Esophagus muscularis mucosa (tissue), 4 donors: ENCODE measurements at places on chromosomes 1 and 21.

GRCh38 chr1:223091896-223092295, 51.2 kb downstream of the TLR5 start:
- H3K27me3 ChIP-seq: no peaks in the 10 kb centered on the region
- no peak overlapping the region for H3K4me3 ChIP-seq
- H3K4me1 ChIP-seq: peaks cover 33% of the 10 kb centered on the region
- H3K36me3 ChIP-seq: no peaks in the 10 kb centered on the region
- DNase-seq: no peak
- H3K27ac ChIP-seq: no peak overlapping the region

- H3K27me3 ChIP-seq: no peaks in the 10 kb centered on the region
- no peaks in the 10 kb centered on the region for H3K36me3 ChIP-seq
- peaks cover 4% of the 10 kb centered on the region for H3K4me1 ChIP-seq
- no peak overlapping the region for H3K27ac ChIP-seq
These were observed 85.2 kb downstream of the DENND1B start for GRCh38 chr1:197690074-197690473.

DNA sequence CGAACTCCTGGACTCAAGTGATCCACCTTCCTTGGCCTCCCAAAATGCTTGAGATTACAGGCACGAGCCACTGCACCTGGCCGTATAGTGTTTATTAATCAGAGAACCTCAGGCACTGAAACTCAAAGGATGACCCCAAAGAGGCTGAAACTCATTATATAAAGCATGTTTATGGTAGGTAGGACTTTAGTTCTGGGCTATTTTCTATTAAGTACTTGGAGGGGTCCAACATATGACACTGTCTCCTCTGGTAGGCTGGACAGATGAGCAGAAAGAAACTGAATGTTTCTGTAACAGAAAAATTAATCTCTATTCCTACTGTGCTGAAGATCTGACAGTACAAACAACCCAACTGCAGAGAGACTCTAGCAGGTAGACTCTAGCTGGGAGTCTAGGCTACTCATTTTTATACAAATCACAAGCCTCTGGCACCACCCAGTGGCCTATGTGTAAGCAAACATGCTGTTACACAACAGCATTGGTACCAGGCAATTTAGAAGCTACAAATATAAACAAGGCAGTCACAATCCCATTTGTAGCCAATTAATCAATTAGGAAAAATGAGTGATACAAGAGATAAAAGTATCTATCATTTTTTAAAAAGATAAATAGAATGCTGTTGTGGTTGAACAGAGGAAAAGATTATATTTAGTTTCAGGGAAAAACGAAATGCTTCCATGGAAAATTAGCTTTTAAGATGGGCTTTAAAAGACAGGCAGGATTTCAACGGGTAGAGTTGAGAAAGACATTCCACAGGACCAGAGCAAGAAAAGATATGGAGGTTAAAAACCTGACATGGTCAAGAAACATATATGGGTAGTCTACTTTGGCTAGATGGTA, 10.4 kb downstream of the DCAF8 start:
- H3K27me3 ChIP-seq: no peaks in the 10 kb centered on the region
- peaks cover 59% of the 10 kb centered on the region for H3K4me1 ChIP-seq
- no peak for DNase-seq
- H3K27ac ChIP-seq: peak overlapping the region; percentile 57
- H3K36me3 ChIP-seq: no peaks in the 10 kb centered on the region

DNA sequence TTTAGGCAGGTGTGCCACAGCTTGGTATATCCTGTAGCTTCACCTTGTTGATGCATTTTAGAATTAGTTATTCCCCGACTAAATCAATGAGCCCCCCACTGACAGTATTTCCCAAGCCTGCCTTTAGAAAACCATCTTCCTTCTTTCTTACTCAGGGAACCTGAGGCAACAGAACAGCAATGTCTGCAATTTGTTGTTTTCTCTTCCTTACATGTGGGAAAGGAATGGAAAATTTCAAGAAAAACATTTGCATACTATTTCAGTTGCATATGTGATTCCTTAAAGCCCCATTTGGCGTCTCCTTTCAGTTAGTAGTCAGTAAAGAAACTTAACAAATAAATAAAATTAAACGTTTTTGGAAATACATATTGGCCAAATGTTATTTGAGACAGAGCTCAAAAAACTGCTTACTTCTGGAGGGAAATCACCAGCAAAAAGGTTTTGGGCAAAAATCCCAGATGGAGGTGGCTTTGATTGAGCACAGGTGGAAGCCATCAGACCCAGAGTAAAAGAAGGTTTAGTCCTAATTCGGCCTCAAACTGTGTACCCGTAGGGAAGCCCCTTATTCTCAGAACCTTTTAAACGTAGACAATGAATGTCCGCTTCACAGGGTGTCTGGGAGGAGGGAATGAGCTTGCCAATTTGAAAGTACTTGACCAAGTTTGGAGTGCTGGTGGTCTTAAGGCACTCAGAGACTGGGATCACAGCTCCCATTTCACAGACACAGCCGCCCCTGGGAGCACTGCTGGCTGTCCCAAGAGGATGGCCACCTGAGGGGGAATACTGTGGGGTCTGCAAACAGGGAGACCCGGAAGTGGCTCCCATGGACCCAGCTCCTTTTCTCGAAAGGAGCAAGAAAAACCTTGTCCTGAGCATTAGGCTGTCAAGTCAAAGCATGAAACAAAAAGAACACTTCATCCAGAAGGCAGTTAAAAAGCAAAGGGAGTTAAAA, 9.4 kb downstream of the LHX4 start:
- no peak overlapping the region for H3K27ac ChIP-seq
- H3K4me3 ChIP-seq: no peak overlapping the region
- peaks cover 20% of the 10 kb centered on the region for H3K4me1 ChIP-seq
- H3K27me3 ChIP-seq: peaks cover 63% of the 10 kb centered on the region
- H3K36me3 ChIP-seq: no peaks in the 10 kb centered on the region

GRCh38 chr1:206703661-206704060, 19.0 kb downstream of the MAPKAPK2 start:
- H3K27me3 ChIP-seq: no peaks in the 10 kb centered on the region
- peaks cover 98% of the 10 kb centered on the region for H3K4me1 ChIP-seq
- no peak for DNase-seq
- no peak overlapping the region for H3K27ac ChIP-seq
- peaks cover 7% of the 10 kb centered on the region for H3K36me3 ChIP-seq

DNA sequence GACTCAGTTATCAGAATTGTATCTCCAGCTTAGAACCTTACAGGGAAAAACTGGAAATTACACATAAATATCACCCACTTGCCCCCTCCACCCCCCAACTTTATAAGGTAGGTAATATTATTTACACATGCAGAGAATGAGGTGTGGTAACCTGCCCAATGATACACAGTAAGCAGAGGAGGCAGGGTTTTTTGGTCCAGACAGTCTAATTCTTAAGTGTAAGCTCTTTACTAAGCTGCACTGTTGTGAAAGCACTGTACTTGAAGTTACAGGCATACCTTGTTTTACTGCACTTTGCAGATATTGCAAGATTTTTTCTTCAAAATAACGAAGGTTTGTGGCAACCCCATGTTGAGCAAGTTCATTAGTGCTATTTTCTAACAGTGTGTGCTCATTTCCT, 24.8 kb upstream of the MYOCOS start:
- peaks cover 25% of the 10 kb centered on the region for H3K36me3 ChIP-seq
- no peaks in the 10 kb centered on the region for H3K27me3 ChIP-seq

DNA sequence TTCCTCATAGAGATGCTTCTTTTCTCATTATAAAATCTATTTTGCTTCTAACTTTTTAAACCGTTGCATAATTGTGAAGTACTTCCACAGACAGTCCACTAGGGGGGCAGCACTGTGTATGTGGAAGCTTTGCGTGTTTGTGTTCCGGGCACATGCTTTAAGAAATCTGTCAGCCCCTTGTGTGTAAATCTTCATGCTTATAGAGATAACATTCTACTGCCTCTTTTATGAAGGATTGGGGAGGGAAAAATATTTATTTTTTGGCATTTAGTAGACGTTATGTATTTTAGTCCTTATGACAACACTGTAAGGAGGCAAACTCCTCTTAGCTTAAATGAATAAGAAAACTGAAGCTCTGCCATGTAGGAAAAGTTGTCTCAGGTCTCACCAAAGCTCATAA, 157.3 kb upstream of the PTGFR start:
- H3K4me1 ChIP-seq: no peaks in the 10 kb centered on the region
- H3K27ac ChIP-seq: no peak overlapping the region
- no peak for DNase-seq

DNA sequence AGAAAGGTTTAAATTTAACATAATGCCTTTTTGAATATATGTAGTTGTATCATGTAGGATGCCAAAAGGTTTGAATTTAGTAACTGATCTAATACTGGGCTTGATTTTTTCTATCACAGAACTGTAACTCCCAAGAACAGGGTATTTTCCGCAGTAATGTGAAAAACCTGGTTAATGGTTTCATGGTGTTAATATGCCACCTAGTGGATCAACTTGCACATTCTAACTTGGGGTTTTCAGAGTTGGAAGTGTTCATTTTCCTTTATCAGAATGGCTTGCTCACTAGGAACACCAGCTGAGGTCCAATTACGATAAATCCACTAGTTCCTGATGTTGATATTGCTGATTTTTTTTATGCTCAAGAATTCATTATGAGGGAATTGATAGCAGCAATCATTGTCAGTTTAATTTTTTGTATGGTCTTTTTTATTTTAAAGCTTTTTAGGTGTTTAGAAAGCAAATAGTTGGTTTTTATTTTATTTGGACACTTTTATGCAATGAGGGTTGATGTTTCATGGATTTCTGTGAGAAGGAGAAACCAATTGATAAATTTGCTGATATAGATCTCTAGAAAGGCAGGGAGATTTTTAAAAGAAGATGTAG, 157.2 kb downstream of the PLA2G4A start:
- no peaks in the 10 kb centered on the region for H3K36me3 ChIP-seq
- no peaks in the 10 kb centered on the region for H3K4me1 ChIP-seq
- no peak overlapping the region for H3K27ac ChIP-seq
- no peak overlapping the region for H3K4me3 ChIP-seq

DNA sequence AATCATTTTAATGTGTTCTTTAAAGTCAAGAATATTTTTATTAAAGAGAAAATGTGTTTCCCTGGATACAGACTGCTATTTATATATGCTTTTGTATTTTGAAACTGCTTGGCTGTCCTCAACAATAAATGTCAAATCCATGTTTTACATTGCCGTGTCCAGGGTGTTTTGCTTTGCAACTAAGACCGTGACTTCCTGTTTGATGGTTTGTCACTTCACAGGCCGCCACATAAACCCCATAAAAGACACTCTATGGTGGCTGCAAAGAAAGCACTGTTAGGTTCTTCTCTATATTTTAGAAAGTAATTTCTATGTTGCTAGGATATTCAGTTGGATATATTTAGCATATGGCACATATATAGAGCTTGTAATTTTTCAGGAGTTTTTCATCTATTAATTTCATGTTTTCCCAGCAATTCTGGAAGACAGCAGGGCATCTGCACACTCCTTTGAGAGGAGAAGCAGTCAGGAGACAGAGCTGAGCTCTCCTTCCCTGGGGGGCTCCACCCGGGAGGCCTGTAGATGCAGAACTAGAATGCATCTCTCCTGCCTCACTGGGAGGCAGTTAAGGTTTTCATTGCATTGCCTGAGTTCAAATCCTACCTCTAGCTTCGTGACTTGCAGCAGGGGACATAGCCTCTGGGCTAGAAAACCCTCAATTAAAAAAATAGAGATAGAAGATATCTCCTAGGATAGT, 33.1 kb downstream of the PRDM2 start:
- H3K36me3 ChIP-seq: no peaks in the 10 kb centered on the region
- no peak for DNase-seq
- H3K4me3 ChIP-seq: no peak overlapping the region
- peaks cover 7% of the 10 kb centered on the region for H3K4me1 ChIP-seq

DNA sequence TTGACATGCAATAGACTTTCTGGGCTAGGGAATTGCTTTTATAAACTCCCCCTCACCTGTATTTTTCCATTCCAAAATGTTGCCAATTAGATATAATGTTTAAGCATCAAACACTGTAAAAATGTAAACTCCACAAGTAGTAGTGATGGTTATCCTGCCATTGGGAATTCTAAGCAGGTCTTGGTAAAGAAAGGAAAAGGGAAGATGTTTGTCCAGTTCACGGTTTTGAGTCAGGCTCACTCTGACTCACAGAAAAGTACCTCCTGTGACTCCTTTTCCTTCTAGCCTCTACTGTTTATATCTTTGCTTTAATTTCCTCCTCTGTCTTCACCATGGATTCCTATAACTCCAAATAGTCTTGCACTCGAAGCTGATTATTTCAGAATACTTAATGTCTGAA, 19.0 kb upstream of the PTPN14 start:
- no peak overlapping the region for H3K27ac ChIP-seq
- H3K4me3 ChIP-seq: no peak overlapping the region
- H3K36me3 ChIP-seq: no peaks in the 10 kb centered on the region

GRCh38 chr1:194710671-194711070, 1524.3 kb upstream of the B3GALT2 start:
- H3K27me3 ChIP-seq: no peaks in the 10 kb centered on the region
- no peak overlapping the region for H3K27ac ChIP-seq
- H3K36me3 ChIP-seq: no peaks in the 10 kb centered on the region
